HFF-Myc (cell line): ENCODE measurements at places on chromosomes 7 and 10.
A peak's percentile ranks its signal among the peaks of the same experiment; 100 is the strongest.

GRCh38 chr10:76432016-76433012, 1000.9 kb downstream of the LRMDA start:
- peak; percentile 66 for DNase-seq

DNA sequence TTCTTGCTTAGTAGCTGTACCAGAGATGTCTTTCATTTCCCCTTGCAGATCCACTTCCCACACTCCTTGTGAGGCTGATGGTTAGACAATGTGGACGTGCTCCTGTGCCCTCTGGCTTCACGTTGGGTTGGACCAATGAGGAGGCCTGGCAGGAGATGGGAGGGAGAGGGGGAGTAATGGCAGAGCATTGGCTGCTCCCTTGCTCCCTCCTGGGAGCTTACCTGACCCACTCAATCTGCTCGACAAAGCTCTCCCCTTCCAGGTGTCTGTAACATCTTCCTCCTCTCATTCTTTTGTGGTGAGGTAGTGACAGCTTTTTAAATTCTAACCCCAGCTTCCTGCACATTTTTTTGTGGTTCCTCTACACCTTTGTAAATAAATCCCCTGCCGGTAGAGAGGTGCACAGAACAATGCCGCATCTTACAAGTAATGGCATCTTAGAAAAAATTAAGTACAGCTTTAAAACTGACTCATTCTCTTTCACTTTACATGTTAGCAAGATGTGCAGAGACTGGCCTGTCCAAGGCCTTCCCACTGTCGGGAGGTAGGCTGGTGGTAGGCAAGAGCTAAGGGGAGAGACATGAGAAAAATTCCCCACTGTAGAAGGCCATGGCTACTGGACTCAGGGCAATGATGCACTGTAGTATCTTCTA, 134.3 kb downstream of the HTR7 start:
- DNase-seq, result no peak

- DNase-seq, result no peak
Observed at GRCh38 chr10:101597091-101597900, 9.2 kb downstream of the DPCD start.

DNA sequence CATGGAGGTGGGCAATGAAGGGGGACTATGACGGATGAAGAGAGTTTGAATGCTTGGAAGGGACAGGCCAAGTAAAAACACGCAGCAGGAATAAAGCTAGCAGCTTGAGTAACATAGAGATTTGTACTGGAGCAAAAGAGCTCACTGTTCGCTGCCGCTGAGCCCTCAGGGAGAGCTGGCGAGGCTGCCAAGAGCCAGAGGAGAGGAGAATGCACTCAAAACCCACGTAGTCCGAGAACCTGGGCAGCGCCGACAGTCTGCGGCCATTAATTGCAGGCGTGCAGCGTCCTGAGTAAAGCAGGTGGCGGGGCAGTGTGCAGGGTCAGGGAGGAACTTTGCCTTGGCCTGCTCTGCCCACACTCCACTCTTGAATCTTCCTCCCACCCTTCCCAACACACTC, 68.2 kb downstream of the SLC37A3 start:
- DNase-seq, result no peak

GRCh38 chr10:119498889-119499676, 43.4 kb downstream of the RGS10 start:
- DNase-seq, result no peak

- no peak for DNase-seq
Observed at GRCh38 chr10:51894771-51895578, 195.6 kb upstream of the CSTF2T start.

DNA sequence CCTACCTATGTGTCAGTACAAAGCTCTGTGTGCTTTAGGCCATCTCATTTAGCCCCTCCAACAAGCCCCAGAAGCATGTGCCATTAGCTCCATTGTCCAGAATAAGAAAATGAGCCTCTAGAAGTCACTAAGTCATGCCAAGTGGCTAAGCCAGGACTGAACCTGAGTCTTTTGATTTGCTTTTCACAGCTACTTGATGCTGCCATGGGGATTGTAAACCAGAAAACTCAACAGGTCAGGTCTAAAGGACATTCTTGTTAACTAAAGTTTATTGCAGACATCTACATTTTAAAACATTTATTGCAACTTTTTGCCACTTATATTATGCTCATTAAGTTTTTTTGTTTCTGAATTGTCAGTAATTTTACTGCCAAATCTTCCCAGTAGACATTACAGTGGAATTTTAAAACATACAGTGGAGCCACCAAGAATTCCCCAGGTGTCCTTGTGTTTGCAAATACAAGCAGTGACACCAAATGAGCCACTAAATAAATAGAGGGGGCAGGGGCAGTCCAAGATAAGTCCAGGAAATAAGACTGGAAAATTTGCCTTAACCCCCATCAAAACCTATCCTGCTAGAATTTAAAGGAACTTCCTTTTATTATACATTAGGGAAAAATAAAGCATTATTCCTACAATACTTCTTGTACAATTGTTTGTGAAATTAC, 115.9 kb downstream of the RAPGEF5 start:
- DNase-seq, result no peak

- DNase-seq, result no peak
Observed at GRCh38 chr10:127358337-127358736, 161.9 kb upstream of the INSYN2A start.

DNA sequence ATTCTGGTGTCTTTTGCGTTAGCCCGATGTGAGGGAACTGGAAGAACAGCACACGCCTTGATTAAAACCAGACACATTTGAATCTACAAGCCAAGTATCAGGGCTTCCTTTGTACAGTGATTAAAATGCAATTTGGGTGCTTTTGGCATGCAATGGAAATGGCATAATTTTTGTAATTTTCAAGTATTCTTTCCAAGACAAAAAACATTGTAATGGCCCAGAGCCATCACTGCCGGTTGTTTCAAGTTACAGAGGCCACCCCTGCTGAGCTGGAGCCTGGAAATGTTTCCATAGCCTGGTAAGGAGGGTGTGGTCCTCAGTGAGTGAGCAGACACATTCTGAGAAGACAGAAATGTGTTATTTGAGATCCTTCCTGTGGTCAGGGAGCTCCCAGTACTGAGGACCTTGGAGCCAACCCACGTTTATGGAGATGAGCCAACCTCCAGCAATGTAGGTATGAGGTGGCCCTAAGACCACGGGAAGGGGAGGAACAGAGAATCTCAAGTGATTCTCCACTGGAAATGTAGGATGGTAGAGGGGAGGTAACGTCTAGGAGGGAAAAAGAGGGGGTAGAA, 20.9 kb downstream of the TEX36 start:
- DNase-seq, result peak; percentile 97

GRCh38 chr10:33428682-33429081, 94.2 kb upstream of the NRP1 start:
- DNase-seq, result no peak

- peak; percentile 91 for DNase-seq
Observed at GRCh38 chr10:113073549-113074189, 123.6 kb downstream of the TCF7L2 start.

DNA sequence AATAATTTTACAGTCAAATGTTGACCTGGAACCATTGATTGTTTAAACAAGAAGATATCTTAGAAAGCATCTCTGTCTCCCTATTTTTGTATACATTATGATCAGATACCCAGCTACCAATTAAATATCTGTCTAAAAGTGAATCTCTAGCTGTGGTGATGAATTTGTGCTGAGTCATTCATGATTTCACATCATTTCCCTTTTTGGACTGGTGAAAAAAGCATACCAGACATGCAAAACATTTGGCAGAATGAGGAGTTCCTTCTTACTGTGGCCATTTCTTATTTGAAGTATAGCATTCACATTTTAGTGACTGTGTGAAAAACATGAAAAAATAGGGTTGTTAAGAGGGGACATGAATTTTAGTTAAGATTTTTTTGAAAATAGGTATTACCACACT, 98.0 kb upstream of the GATA3 start:
- no peak for DNase-seq

- peak; percentile 33 for DNase-seq
Observed at GRCh38 chr10:89458291-89458690, 43.9 kb downstream of the IFIT5 start.

GRCh38 chr7:40804477-40805215, 669.8 kb downstream of the SUGCT start:
- DNase-seq, result peak; percentile 79
